Right lung (tissue), 10 donors: ENCODE measurements at places on chromosomes 16 and 17. TPM values are rescaled to one million over a fixed set of nuclear protein-coding genes. Genes with fewer than 3 reads are reported as not detected.

DNA sequence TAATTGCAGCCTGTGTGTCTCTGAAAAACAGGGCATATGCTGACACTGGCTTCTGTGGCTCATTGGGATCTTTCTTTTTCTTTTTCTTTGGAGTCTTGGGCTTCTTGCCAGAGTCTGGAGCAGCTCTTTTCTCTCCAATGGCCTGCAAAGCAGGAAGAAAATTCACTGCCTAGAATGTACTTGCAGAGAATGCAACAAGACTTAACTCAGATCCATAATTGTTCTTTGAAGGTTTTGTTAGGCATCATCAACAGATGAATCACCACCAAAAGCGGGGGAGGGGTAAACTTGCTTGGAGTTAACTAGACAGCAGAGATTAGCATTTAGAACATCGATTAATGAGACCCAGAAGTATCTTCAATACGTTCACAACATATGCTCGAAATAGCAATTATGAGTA is 100.9 kb downstream of the TOX3 start:
- DNase-seq: no peak

GRCh38 chr16:54070789-54071343 is 215.7 kb downstream of the IRX3 start:
- no peak for DNase-seq

DNA sequence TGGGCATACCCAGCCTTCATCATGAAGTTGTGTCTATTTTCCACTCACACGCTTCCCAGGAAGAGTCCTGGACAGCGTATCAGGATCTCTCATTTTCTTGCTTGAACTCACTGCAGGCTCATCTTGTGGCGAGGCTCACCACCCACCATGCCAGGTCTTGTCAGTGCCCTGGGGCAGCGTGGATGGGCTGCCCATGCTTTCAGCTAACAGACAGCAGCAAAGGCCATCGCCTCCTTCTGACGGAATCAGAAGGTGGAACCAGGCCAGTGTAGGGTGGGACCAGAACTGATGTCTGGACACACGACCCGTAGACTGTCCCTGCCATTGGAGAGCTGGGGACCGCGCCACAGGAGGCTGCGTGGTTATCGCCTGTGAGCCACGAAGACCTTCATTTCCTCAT is 169.4 kb downstream of the FOXL1 start:
- no peak for DNase-seq

DNA sequence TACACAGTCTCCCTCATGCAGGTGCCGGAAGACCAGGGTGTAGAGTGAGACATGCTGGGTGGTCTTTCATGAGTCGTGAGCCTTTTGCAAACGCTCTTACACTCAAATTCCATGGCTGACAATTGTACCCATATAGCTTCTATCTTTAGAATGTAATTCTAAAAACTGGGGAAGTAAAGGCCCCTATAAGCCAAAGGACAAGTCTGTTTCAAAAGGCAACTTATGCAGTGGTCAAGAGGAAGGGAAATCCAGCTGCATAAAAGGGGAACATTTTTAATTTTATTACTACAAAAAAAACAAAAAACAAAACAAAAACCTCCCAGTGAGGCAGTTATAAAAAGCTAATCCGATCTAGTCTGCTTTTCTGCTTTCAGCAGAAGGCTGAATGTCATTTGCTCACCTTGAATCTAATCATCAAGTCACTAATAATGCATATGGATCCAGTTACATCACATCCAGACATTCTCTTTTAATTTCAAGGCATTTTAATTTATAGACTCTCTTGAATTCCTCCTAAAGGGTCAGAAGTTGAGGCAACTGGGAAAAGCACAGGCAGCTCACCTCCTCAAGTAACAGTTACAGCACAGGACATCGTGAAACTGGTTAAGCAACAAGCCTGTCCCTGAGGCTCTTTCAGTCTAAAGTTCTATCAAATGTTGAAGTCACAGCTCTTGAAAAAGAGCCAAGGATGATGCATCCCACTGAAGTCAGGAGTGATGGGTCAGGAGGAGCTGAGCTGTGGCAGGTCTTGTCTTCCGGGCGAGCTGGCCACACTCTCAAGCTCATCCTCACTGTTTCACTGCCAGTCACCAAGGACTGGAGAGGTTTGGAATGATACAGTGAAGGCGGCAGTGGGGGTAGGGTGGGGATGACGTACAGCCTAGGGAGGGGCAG is 99.7 kb downstream of the VPS53 start:
- DNase-seq: no peak

DNA sequence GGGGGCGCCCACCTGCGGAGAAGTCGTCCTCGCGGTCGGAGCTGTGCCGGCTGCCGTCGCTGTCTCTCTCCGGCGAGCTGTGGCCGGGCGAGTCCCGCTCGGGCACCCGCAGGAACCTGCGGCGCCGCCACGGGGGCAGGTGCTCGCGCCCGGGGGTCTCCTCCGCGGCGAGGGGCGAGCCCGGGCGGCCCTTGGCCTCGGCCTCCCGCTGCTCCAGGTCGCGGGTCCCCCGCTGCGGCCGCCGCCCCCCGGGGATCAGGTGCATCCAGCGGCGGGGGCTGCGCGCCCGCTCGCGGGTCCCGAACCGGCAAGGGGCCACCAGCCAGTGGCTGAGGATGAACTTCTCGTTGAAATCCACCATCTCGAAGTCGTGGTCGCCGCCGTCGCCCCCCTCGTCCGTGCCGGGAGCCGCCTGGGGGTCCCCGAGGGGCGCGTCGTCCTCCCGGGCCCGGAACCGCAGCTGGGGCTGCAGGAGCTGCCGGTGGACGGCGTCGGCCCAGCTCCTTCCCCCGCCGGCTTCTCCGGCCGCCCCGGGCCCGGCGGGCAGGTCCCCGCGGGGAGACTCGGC is 41.4 kb upstream of the BHLHA9 start:
- no peak for DNase-seq

Gene HCRT
- polyA plus RNA-seq: not detected

DNA sequence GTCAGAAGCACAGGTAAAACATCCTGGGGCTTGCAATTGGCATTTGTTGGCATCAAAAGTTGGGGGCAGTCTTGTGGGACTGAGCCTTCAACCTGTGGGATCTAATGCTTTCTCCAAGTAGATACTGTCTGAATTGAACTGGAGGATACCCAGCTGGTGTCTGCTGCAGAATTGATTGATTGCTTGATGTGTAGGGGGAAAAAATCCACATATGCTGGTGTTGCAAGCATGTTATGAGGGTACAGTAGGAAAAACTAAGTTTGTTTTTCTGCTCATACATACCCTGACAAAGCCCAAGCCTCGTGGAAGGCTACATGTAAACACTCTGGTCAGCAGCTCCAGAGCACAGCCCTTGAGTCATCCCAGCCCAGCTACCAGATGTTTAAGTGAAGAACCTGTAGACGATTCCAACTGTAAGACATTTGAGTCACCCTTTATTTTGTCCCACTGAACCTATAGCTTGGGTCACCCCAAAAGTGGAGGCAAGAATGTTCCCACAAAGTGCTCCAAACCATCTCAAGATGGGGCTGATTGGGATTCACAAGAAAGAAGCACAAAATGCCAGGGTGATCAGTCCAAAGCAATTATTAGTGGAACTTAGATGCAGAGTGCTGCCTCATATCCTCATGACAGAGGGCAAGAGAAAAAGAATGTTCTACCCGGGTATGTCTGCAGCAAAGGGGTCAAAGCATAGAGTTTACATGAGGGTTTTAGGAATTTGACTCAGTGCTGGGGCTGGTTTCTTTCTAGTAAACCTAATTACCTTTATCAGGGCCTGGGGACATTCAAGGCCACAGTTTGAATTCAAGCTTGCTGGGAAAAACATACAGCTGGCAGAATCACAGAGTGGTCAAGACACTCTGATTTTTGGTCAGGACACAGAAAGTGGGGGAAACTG is 9.6 kb upstream of the APPBP2 start:
- no peak for DNase-seq

Gene FAM171A2
- 31.9 TPM for polyA plus RNA-seq

Gene NLK
- polyA plus RNA-seq: 22.6 TPM
